AG09319 (cell line): ENCODE measurements at places on chromosomes 11 and 22.

DNA sequence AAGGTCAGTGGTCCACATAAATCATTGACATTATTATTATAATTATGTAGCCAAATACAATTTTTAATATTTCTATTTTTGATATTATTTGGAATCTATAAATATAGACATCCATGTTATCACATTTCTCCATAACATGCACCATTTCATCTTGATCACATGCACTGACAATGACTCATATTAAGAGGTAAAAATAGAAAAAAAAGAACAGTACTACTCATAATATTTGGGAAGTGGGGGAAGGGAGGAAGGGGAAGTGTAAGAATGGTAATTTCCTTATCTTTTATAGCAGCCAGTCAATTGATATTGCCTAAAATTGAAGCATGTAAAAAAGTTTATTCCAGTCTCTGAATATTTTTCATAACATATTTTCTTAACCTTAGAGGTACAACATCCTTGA is 72.3 kb downstream of the ADM start:
- DNase-seq, result no peak

- DNase-seq, result no peak
Observed at GRCh38 chr22:37462983-37463382, 23.2 kb downstream of the MFNG start.

- DNase-seq, result no peak
Observed at GRCh38 chr11:14203321-14203720, 155.7 kb downstream of the RRAS2 start.

DNA sequence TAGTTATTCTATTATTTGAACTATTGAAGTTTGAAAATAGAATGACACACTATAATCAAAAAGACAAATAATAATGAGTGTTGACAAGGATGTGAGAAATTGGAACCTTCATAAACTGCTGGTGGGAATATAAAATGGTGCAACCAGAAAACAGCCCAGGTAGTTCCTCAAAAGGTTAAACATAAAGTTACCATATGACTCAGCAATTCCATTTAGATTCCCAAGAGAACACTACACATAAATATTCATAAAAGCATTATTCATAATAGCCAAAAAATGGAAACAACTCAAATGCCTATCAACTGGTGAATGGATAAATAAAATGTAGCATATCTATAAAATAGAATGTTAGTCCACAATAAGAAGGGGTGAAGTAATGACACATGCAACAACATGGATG is 21.7 kb downstream of the CCDC73 start:
- DNase-seq, result no peak

DNA sequence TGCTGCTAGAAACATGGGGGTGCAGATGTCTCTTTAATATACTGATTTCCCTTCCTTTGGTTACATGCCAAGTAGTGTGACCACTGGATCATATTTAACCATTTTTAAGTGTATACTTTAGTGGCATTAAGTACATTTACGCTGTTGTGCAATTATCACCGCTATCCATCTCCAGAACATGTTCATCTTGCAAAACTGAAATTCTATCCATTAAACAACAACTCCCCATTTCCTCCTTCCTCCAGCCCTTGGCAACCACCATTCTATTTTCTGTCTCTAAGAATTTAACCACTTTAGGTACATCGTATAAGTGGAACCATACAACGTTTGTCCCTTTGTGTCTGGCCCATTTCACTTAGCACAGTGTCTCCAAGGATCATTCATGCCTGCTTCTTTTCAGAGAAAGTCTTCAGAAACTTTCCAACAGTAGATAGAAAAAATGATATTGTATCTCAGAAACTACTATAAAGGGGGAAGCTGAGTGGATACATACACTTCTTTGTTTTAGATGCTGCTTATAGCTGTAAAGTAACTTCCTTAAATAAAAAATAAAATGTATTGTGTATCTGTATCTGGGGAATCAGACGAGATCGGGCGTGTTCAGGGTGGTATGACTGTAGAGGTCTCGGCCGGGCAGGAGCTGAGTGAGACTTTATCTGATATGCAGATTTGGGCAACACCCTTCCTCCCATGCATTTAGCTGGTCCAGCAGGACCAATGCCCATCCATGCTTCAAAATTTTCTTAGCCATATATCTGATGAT is 44.6 kb upstream of the ZBED5 start:
- no peak for DNase-seq

GRCh38 chr22:35634015-35634414 is 14.2 kb upstream of the APOL6 start:
- no peak for DNase-seq

DNA sequence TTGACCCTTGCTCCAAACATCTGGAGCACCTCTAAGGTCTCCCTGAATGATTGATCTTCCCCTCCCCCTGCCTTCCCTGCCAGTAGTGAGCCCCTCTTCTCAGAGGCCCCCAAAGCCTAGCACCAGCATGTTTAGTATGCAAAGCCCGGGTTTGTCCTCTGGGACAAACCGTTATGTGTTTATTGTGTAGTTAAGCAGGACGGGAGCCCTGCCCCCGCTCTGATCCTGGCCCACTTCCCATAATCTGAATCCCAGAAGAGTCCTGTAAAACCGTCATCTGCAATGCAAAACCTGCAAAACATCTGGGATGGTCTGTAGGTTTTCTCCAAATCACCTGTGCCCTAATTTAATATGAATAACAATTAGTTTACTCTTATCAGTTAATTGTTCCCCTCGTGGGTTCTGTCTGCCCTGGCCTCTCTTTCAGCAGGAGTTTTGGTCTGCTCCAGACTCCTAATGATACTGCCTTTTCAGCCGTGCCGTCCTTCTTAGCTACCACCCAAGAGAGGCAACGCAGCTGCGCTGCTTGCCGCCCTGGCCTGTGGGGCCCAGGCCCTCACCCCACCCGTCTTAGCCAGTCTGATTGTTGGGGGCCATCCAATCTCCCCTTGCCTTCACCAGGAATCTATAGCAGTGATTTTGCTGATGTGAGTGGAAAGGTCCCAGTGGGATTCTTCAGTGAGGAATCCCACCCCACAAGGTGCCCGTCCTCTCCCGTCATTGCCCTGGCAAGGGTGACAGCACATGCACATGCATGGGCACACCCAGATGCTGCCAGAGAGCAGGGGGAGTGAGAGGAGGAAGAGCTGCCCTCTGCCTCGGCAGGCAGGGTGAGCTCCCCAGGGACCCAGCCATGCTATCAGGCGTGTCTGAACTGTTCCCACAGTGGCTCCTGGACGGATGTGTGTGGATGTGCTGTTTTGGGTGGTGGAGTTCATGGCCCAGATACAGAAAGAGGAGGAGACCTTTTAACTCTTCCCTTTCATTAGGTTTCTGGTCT is 3.0 kb upstream of the B3GAT1 start:
- DNase-seq, result no peak

DNA sequence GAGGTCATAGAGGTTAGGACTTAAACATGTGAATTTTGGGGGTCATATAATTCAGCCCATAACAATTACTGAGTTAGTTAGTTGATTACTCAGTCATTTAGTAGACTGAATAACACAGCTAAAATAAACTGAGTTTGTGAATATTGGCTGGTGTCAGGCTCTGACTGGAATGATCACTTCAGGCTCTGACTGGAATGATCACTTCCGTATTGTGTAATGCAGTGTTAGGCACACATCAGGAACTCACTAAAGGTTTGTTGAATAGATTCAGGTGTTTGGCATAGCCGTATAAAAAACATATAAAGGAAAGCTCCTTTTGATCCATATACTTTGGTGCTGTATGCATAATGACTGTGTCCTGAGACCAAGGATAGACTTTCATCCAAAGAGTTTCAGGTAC is 610.5 kb downstream of the INSC start:
- no peak for DNase-seq

DNA sequence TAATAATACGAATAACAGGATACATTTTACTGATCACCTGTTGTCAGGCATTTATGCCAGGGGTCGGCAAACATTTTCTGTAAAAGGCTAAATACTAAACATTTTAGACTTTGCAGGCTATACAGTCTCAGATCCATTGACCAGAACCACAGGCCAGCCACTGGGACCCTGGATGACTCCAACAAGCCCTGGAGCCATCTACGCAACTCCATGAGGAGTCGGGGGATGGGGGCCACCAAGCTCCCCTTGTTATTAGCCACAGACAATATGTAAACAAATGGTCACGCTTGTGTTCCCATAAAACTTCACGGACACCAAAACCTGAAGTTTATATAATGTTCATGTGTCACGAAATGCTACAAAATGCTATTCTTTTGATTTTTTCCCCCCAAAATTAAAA is 54.4 kb upstream of the EMID1 start:
- DNase-seq, result no peak

- DNase-seq, result no peak
Observed at GRCh38 chr11:111357150-111358037, 21.7 kb downstream of the POU2AF1 start.

DNA sequence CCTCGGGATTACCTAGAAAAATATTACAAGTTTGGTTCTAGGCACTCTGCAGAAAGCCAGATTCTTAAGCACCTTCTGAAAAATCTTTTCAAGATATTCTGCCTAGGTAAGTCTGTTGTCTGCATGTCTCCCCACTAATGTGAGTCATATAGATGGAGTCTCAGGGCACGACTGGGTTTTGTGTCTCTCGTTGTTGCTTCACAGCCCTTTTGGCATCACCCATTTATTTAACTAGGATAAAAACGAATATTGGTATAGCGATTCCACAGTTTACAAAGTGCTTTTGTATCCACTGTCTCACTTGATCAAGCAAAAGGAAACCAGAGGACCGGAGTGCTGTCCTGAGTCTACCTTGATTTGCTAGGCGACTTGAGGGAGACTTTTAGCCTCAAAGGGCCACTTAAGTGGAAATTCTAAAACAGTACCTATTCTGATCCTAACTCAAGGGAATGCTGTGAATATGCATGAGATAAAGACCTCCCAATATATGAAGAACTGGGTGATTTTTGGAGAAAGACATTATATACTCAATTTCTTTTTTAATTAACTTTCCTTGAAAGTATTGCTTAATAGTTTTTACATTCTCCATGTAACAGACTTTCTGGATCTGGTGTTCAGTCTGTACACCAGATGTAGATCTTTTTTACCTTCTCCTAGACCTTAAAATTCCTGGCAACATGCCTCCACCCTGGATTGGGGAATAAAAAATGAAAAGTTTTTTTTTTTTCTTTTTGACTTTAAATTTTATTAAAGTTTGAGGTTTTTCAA is 590 bp downstream of the NNMT start:
- DNase-seq, result no peak

- DNase-seq, result no peak
Observed at GRCh38 chr11:71117311-71117710, 135.1 kb downstream of the SHANK2 start.

DNA sequence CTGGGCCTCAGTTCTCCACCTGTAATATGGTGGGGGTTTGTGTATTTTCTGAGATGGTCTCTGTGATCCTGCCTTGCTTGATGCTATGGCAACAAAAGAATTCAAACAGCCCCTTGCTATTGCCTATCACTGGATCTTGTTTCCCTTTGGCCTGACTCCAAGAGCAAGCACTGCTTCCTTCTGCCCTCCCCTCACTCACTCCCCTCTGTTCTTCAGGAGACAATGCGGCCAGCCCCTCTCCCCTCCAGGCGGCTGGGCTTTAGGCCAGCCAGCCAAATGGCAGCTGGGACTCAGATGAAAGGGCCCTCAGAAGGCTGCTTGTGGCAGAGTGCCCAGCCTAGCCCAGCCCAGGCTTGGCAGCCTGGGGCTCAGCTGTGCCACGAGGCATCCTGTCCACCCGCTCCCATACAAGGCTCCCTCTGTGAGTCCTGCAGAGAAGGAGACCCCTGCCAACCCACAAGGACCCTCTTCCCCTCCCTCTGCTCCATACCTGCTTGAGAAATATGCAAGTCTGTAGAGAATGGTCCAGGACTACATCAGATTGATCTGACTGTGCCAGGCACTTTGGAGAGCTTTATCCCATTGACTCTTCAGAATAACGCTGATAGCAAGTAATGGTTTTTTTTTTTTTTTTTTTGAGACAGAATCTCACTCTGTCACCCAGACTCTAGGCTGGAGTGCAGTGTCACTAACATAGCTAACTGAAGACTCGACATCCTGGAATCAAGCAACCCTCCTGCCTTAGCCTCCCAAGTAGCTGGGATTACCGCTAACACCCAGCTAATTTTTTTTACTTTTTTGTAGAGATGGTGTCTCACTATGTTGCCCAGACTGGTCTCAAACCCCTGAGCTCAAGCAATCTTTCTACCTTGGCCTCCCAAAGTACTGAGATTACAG is 7.6 kb upstream of the KCTD14 start:
- DNase-seq, result no peak

DNA sequence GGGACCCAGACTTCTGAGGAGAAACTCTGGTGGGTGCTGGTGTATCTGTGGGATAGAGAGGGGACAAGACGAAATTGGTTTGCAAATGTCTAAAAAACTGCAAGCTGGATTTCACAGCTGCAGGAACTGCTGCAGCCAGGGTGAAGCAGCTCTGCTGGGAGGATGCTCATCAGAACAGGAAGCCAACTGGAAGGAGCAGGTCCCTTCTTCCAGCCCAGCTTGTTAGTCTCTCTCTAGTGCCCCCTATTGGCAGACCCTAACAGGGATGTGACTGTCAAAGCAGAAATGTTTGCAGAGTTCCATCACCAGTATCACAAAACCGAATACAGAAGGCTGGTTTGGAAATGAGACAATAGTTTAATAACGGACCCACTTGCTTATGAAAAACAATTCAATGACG is 74.8 kb upstream of the SLC22A12 start:
- no peak for DNase-seq
